ENCODE measurements at places on chromosomes 11 and 22. TPM values are rescaled to one million over a fixed set of nuclear protein-coding genes. Genes with fewer than 3 reads are reported as not detected.
A peak's percentile ranks its signal among the peaks of the same experiment; 100 is the strongest.

DNA sequence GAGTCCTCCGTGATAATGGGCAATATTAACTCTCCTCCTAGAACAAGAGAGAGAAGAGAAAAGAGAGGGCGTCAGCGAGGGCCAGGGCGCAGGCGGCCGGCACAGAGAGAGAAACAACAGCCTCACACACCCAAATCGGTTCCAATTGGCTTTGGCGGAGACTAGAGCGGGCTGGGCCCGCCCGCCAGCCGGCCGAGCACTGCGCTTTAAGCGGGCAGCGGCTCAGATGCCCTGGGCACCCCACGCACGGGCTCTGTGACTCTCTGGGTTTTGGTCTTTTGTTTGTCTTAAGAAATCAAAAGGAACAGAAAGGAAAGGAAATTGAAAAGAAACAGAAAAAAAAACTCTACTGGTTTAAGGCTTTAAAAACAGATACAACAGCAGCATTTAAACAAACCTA lies 17.0 kb downstream of the SLC22A12 start:
- no peak for DNase-seq

DNA sequence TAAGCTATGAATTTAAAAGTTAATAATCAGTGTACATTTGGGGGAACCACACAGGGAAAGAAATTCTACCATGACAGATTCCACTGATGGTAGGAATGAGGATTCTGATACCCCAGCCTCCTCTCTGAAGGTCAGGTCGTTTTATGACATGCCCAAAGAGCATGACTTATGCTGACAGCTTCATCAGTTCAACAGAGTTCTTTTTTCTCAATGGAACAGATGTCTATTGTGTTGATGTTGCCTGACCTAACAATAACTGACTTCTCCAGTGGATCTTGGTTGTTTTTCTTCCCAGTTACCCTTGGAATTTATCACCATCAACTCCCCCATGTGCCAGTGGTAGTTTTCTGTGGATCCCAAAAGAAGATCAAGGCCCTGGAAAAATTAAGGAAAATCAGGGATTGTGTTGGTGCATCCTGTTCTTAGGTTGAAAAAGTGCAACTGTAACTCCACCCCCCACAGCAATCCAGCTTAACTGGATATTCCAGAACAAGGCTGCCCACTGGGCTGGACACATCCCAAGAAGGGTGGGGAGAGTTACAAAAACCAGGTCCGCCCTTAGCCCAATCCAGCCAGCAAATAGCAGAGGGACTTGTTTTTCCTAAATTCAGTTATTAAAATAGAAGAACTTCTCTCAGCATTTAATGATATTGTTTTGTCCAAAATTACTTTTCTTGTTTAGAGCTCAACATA lies 31.5 kb upstream of the CAT start:
- DNase-seq, result no peak

The HPS4 gene
- total RNA-seq, result 53.6 TPM

GRCh38 chr22:44359496-44360110 lies 46.9 kb upstream of the SHISAL1 start:
- no peak for DNase-seq

The PLAAT2 gene
- not detected for total RNA-seq

The SLN gene
- not detected for total RNA-seq

GRCh38 chr11:26087120-26087935 lies 244.6 kb upstream of the ANO3 start:
- no peak for DNase-seq

The DRD4 gene
- total RNA-seq, result 0.42 TPM

DNA sequence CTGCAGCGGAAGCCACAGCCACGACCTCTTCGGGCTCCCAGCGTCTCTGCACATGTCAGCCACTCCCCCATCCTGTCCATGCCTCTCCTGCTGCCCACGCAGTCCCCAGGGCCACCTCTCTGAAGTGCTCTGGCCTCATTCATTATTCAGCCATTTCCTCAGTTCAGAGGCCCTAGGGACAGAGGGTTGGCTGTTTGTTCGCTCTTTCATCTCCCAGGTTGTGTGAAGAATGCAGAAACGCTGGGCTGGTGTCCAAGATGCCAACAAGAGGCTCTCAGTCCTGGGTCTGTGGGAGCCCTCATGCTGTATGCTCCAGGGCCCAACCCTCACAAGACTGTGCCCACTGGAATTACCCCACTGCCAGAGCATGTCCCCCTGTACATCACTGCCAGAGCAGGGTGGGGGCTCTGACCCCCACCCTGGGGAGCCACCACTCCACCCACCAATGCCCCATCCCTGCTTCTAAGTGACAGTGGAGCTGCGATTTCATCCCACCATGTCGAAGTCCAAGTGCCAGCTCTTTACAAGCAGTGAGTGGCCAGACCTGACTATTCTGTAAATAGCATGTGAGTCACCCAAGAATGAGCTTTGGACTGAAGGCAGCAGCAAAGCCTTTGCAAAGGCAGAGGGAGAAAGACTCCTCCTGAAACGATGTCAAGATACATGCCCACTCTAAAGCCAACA lies 209.6 kb downstream of the BUD13 start:
- no peak for DNase-seq

GRCh38 chr11:83115551-83115950 lies 41.4 kb upstream of the PCF11 start:
- DNase-seq, result no peak

DNA sequence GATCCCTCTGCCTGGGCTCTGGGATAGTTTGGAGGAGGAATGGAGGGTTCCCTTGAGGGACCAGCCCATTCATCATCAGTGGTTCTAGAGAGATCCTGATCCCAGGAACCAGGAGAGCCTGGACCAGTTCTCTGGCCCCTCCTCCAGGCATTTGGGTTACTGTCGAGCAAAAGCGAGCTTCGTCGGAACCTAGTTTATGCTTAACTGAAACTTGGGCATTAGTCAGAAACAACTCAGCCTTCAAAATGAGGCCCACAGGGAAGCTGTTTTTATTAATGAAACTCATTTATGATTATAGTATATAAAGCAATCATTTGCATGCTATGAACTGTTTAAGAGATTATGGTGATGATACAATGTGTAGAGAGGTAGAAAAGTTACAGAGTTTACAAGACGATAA lies 61.4 kb downstream of the LIF start:
- no peak for DNase-seq

The OR51I2 gene
- total RNA-seq, result not detected

The TPCN2 gene
- total RNA-seq, result 11.9 TPM

GRCh38 chr11:63503492-63503891 lies 2.4 kb upstream of the LGALS12 start:
- no peak for DNase-seq

The PTPN5 gene
- not detected for total RNA-seq

DNA sequence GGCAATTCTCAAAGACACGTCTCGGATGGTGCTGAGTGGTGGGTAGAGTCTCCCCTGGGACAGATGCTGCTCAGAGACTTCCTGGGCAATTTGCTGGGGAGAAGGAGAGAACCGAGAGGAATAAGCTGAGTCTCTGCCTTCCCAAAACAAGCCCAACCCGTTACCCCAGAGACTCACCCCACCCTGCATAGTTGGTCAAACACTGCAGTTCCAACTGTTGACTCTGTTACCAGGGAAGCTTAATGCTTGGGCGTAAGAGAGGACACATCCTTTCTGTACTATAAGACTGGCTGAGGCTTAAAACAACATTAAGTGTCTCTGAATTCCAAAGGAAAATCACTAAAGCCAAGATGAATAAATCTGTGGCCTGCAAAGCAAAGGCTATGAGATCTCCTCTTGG lies 68.1 kb downstream of the CCDC81 start:
- no peak for DNase-seq

The SCT gene
- not detected for total RNA-seq

The P4HA3 gene
- total RNA-seq, result not detected

DNA sequence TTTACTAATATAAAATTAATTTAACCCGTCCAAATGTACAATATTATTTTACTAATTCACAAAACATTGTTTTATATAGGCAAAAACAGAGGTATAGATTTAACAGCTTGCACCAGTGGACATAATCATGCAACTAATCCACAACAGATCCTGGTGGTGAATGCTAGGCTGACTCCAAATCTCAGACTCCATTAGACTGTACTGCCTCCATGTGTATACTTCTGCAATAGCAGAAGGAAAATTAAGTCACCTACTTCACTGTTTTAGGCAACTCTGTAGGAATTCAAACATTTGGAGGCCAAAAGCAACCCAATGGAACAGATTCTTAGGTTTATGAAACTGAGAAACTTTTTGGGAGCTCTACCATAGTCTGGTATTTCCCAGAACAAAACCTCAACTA lies 30.0 kb upstream of the RAB39A start:
- peak; percentile 9 for DNase-seq

DNA sequence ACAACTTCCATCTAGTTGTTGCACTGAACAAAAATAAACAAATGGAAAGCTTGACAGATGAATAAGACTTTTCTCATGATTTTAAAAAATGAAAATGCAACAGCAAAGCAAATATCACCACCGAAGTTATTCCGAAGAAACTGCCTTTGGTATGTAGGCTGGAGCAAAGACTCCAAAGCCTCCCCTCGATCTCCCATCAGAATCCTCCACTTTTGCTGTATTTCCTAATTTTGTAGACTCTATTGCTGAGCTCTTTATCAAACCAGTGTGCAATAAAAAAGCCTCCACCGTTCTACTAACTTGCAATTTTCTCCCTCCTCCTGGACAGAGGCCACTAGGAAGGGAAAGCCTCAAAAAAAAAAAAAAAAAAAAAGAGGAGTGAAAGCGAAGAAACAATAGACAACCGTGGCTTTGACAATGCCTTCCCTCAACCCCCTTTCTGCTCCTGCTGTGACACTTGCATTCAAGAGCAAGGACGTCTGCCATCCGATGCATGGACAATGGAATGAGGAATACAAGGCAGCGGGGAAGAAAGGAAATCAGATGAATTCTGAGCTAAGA lies 190.9 kb upstream of the BLID start:
- no peak for DNase-seq

- DNase-seq, result no peak
These were observed 806.7 kb downstream of the NTM start for GRCh38 chr11:132177106-132177505.

GRCh38 chr11:12808519-12808918 lies 134.3 kb downstream of the TEAD1 start:
- DNase-seq, result no peak

- no peak for DNase-seq
These were observed 10.4 kb downstream of the SBF1 start for GRCh38 chr22:50464451-50464850.

The SLC1A2 gene
- total RNA-seq, result not detected

- no peak for DNase-seq
These were observed 19.9 kb downstream of the EMID1 start for GRCh38 chr22:29225422-29226090.

DNA sequence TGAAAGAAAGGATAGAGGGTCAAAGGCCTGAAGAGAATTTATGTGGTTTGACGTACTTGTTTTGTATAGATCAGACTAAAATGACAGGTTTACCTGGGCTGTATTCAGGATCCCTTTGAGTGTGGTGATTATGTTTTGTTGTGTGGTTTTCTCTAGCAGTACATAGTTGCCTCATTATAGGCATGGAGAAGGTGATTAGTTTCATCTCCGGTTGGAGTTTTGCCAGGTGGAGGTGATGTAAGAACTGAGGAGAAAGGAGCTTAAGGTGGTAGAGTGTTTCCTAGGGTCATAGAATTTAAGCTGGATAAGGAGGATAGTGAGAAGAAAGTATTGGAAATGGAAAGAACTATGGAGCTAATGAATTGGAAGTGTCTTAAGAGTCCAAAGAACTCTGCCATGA lies 229.0 kb downstream of the TMEM135 start:
- DNase-seq, result no peak

The CCDC73 gene
- not detected for total RNA-seq

DNA sequence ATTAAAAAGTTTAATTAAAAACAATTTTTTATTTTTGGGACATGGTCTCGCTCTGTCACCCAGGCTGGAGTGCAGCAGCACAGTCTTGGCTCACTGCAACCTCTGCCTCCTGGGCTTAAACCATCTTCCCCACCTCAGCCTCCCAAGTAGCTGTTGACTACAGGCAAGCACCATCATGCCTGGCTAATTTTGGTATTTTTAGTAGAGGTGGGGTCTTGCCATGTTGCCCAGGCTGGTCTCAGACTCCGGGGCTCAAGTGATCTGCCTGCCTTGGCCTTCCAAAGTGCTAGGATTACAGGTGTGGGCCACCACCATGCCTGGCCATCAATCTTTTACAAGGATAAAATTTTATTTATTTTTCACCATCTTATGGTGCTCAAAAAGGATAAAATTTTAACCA lies 43.3 kb upstream of the PHOX2A start:
- DNase-seq, result no peak

GRCh38 chr11:63511048-63511748 lies 5.3 kb downstream of the LGALS12 start:
- no peak for DNase-seq

DNA sequence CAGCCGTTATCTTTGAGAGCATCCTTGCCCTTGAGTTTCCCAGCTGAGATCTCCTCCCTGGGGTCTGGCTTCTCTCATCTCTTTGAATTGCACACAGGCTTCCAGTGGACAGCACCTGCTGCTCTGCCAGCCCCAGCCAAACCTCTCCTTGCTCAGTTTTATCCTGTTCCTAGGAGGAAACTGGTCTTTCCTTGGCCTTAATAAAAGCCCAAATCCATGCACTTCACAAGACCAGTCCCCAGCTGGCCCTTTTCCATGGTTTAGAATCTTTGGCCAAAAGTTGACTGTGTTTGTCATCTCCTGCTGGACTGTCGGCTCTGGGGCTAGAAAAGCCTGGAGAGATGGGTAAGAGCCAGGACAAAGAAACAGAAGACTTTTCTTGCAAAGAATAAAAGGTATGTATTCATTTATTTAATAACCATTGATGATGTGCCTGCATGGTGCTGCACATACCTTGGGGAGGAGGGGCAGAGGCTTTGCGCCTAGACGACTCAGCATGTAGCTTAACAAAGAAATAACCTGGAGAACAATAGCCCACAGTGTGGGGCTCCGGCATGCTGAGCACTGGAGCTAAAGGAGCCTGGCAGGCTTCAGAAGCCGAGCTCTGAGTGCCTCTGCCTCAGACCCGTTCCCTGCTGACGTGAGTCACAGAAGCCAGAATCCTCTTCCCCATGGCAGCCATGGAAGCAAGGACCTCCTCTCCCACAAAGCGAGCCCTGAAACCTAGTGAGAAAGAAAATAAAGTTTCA lies 319.3 kb upstream of the B3GAT1 start:
- no peak for DNase-seq

DNA sequence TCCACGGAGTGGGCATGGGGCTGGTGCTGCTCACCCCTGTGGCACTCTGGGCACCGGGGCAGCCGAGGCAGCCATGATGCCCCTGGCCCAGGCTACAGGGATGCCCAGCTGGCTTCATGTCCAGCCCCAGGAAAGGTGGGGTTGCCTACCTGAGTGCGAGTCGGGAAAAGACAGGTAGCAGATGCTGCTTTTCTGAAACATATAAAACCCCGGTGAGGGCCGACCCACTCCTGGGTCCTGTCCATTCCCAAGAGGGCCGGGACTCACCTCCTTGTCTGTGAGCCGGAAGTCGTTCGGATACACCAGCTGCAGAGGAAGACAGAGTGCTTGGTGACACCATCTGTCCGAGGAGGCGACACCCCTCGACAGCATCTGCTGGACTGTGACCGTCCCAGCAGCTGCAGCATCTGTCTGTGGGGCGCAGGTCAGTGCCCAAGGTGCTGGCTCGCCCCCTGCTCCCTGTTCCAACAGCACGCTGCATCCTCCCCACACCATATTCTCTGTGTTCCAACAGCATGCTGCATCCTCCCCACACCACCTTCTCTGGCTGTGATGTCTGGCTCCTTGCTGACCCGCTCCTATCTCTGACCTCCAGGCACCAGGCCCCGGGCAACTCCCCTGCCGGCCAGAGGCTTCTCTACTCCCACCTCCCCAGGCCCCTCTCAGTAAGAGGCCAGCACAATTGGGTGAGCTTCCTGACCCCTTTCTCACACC lies 8.0 kb downstream of the DENND6B start:
- DNase-seq, result no peak

The CREB3L1 gene
- total RNA-seq, result not detected

- DNase-seq, result no peak
These were observed 752.7 kb downstream of the KCNA4 start for GRCh38 chr11:29263971-29264682.

The SCUBE2 gene
- total RNA-seq, result 0.92 TPM

The EMSY gene
- total RNA-seq, result 35.5 TPM

The MYO18B gene
- total RNA-seq, result 0.24 TPM
